Transverse colon (tissue), 4 donors: ENCODE measurements at places on chromosomes 1 and 21.

DNA sequence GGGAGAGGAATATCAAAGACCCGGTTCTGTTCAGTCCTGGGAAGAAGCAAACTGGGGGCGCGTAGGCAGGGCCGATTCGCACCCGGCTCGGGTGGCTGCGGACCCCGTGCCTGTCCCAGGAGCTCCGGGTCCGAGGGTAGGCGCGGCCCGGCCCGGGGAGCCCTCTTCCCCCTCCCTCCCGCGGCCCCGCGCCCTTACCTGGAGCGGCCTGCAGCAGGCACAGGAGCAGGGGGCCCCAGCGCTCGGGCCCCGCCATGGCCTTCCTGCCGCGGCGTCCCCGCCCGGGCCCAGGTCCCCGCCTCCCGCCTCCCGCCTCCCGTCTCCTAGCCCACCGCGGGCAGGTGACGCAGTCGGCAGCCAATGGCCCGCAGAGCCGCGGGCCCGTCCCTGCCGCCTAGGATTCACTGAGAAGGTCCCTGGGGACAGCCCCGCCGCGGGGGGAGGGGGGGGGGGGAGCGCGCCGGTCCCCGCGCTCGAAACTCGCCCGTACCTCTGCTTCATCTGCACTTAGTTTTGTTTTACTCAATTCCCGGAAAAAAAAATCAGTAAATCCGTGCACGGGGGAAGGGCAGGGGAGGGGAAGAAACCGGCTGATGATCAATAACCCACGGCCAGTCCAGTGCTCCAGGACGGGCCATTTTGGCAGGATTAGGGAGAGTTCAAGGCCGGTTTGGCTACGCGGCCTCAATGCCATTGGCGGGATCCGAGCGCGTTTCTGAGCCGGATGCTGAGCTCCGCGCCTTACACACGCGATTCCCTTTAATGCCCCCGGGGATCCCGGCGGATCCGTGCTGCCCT, at the start of gene IFNLR1:
Gene IFNLR1, minus strand, starts transcription at position 297 of the 798 bp plus-strand sequence. Its CDS starts 41 bp downstream, at position 256.
- DNase-seq, result peak; percentile 86

DNA sequence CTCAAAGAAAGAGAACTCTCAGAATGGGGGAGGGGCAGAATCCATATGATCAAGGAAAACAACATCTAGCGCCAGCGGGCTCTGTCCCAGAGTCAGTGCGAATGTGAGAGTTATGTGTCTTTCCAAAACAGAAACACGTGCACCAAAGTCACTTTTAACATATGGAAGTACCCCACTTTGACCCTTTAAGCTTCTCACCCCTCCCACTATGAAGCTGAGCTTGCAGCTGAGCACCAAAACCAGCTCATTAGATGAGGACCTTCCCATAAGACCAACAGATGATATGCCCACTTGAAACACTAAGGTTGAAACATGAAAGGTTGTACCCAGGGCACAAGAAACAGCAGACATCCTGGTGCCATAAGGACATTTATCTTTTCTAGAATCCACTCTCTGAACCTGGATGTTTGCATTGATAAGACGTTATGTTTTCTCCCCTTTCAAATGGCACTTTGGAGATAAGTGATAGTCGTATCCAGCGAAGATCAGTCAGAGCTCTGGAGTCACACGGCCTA, 171.0 kb downstream of the TGFBR3 start:
- DNase-seq, result no peak

DNA sequence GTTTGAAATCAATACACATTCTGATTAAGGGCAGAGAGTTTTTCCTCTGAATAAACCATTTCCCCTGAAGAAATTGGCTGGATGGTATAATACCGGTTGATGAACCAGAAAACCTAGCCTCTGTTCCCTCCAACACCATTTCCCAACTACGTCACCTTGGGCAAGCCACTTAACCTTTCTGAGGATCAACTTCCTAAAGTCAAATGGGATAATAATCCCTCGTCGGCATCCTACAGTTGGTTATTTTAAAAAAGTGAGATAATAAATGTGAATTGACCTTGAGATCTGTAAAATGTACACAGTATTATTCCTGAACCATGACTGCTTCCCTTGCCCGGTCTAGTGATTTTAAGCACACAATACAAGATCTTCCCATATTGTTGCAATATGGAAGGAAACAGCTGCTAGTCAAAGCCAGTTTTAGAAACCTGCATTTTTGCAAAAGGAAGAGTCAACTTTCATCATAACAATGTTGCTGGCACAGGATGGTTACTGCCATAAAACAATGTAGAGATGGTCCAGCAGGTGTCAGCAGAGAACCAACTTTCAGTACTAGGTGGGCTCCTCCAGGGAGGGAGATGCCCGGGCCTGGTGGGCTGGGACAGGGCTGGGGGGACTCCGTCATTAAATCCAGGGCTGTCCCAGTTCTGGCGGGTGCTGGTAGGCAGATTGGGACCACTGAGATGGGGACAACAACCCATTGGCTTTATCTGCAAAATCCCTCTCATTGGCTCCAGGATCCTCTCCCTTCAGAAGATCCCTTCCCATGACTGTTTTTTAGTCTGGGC, 5.2 kb upstream of the HLX start:
- DNase-seq, result peak; percentile 50

GRCh38 chr1:154206196-154206595, at the start of gene CFAP141:
Gene CFAP141 (minus strand): TSS chr1:154206333. CDS start chr1:154206307, 26 bp downstream.
- no peak for DNase-seq

DNA sequence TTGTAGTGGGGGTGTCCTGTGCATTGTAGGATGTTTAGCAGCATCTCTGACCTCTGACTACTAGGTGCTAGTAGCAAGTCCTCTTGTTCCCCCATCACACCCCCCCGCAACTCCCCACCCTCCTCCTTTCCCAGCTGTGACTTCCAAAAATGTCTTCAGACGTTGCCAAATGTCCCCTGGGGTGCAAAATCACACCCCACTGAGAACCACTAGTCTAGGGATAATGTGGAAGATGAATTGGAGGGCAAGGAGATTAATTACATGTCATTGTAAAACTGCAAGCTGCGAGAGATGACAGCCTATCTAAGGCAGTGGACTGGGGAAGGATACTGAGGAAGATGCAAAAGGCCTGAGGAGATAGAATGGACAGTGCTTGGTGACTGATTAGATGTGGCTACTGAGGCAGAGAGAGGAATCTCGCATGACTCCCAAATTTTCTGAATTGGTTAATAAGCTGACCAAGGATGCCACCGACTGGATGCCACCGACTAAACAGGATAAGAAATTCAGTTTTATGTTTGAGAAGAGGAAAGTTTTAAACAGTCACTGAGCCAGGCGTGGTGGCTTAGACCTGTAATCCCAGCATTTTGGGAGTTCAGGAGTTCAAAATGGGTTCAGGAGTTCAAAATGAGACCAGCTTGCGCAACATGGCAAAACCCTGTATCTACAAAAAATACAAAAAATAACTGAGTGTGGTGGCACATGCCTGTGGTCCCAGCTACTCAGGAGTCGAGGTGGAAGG, 3.1 kb upstream of the JAK1 start:
- DNase-seq, result no peak

GRCh38 chr1:224188286-224188685, 5.2 kb downstream of the DEGS1 start:
- no peak for DNase-seq

DNA sequence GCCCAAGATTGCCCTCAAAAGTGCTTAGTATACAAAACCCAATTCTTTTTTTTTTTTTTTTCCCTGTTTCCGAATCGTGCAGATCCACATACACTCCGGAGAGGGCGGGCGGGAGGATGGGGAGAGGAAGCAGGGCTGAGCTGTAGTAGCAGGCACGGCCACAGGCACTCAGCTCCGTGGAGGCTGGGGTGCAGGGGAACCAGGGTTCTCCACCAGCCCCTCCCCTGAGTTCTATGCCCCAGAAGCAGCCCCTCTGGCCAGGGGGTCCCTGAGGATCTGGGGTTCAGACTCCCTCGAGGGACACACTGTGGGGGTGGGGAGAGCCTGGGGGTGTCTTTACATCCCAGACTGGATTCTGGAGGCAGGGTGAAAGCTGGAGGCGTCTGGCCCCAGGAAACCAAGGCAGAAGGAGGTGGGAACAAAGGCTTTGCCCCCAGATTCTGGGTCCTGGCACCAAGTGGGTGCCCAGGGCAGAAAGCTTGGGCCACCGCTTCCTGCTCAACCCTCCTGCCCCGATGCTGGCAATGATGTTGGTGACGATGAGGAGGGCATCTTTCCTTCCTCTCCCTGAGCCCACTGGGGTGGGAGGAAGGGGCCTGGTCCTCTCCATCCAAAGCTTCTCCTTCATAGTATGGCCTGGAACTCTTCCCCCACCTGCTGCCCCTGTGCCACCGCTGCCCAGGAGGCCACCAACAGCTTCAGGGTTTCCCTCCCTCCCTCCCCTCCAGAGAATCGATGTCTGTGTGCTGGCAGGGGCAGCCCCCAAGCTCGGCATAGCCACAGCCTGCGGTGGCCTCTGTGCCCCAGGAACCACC, 106.4 kb upstream of the TARDBP start:
- DNase-seq, result no peak
